ENCODE measurements at places on chromosomes 3 and 15.

- DNase-seq, result no peak
Observed at GRCh38 chr3:196757876-196758739, 18.5 kb downstream of the PAK2 start.

DNA sequence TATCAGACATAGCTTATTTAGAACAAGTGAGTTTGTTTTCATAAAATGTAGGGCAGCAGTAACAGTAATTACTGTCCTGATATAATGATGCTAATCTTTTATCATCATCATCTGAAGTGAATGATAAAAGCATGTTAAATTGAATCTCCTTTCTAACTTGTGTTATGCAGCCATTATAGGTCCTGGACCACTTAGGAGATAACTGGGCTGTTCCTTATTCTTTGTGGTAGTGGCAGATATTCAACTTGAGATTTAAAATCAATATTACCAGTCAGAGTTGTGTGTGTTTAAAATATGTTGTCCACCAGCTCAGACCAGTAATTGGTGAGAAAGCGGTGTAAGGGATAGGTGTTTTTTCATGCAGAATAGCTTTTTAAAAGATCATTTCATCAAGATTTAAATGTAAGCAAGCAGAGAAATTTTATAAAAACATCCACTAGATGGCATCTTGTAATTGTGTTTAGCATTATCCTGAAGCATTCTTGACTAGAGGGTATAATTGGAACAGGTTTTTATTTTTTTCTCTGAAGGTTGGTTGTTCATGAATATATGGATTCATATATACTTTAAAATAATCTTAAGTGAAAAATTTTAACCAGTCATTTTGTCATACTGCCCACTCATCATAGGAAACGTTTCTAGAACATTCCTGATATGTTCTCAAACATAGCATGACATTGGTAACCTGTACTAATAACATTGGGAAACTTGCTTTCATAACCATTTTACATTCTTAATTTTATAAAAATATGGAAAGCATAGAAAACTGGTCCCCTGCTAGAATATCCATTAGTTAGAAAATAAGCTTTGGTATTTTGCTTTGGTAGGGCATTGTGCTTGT is 153.9 kb downstream of the BBX start:
- no peak for DNase-seq

DNA sequence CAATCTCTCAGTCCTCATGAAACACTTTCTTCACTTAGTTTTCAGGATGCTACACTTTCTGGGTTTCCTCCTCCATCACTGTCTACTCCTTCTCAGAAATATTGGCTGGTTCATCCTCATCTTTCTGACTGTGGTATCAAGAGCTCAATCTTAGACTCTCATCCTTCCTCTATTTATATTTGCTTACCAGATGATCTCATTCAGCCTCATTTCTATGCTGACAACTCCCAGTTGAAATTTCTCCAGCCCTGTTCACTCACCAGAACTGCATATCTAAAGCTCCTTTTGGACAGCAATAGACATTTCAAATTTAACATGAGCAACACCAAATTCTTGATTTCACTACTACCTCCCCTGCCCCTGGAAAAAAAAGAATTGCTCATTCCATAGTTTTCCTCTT is 48.0 kb upstream of the FBN1 start:
- no peak for DNase-seq

- DNase-seq, result no peak
Observed at GRCh38 chr15:76588811-76589747, 252.5 kb downstream of the ISL2 start.

GRCh38 chr15:101404245-101404644 is 85.3 kb downstream of the PCSK6 start:
- DNase-seq, result no peak

DNA sequence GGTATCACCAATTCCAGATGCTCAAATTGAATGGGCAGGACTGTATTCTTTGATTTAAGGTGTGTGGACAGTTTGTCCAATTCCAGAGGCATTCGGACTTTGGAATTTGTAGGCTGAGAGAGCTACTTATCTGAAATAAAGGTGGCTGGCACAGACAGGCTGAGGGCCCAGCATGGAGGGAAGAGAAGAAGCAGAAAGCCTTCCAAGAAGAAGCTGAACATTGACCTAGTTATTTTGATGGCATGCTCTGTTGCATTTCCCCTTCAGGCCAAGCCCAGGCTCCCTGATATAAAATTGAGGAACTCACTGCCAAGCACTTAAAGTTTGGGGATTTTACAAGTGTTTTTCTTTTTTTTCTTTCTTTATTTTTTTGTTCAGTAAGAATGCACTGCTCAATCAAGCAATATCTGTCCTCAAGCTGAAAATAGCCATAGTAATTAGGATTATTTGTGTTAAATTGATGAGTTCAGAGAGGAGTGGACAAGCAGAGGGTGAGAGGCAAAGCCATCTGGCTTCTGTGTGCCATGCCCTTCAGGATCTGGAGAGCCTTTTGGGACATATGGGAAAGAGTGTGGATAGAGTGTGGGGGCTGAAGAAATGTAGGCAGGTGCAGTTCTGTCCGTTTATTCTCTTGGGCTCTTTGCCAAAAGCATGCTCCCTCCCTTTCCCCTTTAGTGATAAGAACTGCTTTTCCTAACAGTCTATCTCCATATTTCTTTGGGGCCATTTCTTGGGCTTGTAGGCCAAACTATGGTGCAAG is 148.9 kb downstream of the OXSM start:
- DNase-seq, result no peak

GRCh38 chr15:60961541-60962485 is 267.3 kb downstream of the RORA start:
- DNase-seq, result no peak

DNA sequence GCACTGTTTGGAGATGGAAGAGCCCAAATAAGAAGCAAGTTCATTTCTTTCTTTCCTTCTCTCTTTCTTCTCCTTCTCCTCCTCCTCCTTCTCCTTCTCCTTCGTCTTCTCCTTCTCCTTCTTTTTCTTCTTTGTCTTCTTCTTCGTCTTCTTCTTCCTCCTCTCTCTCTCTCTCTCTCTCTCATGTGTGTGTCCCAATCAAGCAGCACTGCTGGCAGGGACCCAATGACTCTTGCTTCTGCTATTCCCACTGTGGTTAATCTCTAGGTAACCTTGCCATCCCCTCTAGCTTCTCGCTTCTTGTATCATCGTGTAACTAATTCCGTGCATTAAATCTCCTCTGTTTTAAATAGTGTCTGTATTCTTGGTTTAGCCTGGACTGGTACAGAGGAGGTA is 26.1 kb upstream of the ZNF280D start:
- no peak for DNase-seq

- no peak for DNase-seq
Observed at GRCh38 chr3:50385754-50386153, 26.4 kb upstream of the TMEM115 start.

DNA sequence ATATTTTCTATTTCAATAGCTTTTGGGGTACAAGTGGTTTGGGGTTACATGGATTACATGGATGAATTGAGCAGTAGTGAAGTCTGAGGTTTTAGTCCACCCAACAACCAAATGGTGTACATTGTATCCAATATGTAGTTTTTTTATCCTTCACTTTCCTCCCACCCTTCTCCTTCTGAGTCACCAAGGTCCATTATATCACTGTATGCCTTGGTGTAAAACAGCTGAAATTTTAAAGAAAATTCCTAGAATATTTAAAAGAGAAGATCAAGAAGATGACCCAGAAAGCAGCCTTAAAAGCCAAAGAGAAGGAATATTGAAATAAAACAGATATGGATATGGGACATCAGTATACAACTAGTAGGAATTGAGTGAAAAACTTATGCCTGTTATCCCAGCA is 204.2 kb upstream of the COL8A1 start:
- DNase-seq, result no peak

GRCh38 chr3:75737831-75738493 is 47.4 kb downstream of the ZNF717 start:
- DNase-seq, result no peak

GRCh38 chr15:42890161-42890913 is 30.2 kb downstream of the TTBK2 start:
- no peak for DNase-seq

GRCh38 chr3:44036850-44037249 is 204.8 kb upstream of the TOPAZ1 start:
- no peak for DNase-seq
